ENCODE measurements at places on chromosomes 13 and 19.

GRCh38 chr19:43607238-43608205 is 4.4 kb upstream of the SRRM5 start:
- no peak for DNase-seq

GRCh38 chr19:28485292-28485691 is 727.7 kb downstream of the UQCRFS1 start:
- DNase-seq = no peak

- no peak for DNase-seq
Measured at GRCh38 chr19:47704024-47704423, 9.2 kb upstream of the EHD2 start.

- DNase-seq = peak; percentile 19
Measured at GRCh38 chr13:59755632-59756290, 408.0 kb downstream of the DIAPH3 start.

DNA sequence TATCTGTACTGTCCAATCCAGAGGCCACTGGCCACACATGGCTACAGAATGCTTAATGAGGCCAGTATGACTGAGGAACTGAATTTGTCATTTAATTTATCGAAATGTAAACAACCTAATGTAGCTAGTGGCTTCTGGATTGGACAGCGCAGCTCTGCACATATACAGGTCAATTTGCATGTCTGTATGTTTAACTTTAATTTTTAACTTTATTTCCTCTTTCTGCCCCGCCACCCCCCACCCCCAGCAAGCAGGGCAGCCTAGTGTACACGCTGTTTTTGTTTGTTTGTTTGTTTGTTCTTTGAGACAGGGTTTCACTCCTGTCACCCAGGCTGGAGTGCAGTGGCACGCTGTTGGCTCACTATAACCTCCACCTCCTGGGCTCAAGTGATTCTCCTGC is 15.5 kb downstream of the ZSWIM9 start:
- no peak for DNase-seq

GRCh38 chr19:39969681-39970424 is 1.1 kb upstream of the PSMC4 start:
- no peak for DNase-seq

DNA sequence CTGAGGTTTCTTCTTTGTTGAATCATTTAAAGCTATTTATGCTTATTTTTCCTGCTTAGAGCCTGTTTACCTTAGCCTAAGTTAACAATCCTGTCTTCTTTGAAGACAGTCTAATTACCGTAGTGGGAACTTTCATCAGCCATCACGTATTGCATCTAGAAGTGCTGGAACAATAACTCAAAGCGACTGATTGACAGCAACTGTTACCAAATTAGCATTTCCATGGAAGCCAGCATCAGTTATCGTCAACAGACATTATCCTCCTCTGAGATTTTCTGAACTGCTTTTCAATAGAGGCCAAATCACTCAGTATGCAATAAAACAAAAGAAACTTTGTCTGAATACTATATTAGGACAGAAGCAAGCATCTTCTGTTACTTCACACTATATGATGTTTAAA is 433.3 kb upstream of the SLITRK1 start:
- no peak for DNase-seq

DNA sequence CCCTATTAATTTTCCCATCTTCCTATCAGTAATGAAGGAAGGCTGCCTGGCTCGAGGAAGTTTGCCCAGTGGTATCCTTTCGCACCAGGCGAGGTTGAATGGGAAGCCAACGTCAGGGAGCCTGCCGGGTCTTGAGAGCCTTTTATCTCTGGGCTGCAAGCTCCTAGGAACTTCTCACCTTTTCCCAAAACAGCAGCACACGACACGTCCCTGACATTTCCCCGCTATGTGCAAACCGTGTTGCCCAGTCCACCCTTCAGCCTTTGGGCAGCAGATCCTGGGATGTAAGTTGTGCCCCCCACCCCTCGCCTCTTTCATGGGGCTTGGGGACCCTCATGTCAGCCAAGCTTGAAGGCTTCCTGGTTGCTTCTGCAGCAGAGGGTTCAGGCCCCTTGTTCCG is 179.1 kb downstream of the ZNF536 start:
- DNase-seq = no peak

DNA sequence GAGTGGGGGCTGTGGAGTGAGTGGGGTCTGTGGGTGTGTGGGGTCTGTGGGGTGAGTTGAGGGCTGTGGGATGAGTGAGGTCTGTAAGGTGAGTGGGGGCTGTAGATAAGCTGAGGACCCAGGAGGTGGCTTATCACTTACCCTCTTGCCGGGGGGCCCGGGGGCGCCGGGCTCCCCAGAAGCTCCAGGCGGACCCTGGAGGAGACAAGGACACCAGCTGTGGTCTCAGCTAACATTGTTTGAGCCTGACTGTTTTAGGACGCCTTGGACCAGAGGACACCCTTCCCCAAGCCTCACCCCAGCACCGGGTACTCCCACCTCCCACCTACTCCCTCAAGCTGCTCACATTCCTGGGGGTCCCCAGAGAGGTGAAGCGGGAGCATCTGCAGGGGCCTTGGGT is 34.2 kb upstream of the OLFM2 start:
- no peak for DNase-seq

DNA sequence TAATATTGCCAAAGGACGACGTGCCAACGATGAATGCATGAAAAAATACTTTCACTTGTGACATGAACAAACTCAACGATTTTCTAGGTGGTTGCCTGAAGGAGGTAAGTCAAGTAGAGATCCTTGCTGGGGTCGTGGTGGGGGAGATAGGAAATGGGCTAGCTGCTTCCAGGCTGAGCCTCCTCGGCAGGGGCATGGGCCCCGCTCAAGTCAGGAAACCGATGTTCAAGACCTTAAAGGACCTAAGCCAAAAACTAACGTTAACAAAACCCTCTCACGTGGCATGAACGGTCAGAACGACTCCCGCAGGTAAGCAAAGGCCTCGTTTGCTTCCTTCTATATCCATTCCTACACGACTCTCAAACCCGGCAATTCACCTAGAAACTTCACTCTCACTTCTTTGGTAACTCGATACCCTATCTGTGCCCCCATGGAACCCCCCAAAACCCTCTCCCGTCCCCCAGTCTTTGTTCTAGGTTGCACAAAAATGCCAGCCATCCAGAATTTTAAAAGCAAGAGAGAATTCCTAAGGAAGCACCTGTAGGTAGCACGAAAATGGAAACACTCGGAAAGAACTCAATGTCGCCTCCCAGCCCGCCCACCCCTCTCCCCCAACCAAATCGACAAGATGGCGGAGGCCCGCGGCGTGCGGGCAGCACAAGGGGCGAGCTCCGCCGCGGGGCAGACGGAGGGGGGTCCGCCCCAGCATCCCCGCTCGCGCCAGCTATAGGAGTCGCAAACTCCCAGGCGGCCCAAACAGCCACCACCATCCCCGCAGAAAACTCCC is 13.6 kb downstream of the ACP4 start:
- no peak for DNase-seq

GRCh38 chr13:46992383-46992952 is 95.6 kb upstream of the HTR2A start:
- no peak for DNase-seq

DNA sequence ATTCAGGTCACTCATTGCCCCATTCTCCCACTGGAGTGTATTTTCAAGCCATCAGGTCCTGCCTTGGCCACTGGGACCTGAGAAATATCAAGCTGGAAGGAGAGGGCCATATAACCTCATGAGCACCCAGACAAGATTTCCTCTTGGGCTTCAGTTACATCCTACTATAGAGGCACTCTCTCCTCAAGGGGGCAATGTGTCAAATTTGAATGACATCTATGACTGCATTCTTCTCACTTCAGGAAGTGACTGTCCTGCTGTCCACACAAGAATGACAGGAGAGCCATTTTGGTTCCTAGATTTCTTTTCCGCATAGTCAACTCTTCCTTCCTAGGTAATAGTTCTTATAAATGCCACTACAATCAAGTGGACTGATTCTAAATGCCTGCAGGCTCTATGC is 416.2 kb downstream of the DIAPH3 start:
- DNase-seq = no peak

DNA sequence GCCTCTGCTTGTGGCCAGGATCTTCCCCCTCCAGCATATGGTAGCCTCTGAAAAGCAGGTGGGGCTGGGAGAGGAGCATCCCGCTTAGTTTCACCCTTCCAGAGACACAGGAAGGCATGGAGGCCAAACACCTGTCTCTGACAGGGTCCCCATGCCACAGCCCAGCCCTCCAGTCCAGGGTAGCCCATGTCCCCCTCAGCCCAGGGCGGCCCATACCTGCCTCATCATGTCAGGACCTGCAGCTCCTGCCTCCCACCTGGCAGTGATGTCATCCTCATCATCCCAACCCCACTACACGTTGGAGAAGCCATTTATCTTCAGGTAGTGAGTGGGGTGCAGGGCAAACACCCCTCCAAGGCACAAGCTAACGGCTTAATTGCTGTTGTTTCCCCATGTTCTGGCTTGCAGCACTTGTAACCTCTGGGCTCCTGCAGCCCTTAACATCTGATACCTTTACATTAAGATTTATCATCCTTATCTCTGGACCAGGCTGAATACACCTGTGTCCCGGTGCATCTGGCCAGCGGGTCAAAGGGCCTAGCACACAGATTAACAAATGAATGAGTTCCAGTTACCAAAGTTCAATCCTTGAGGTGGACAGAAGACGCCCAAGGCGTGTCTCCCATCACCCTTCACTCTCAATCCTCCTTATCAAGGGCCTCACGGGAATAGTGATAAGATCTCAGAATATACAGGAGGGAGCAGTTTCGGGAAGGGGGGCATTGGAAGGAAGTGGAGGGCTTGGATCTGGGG is 22.2 kb downstream of the ZNF175 start:
- no peak for DNase-seq

- peak; percentile 76 for DNase-seq
Measured at GRCh38 chr13:48775285-48775684, 121.6 kb downstream of the CYSLTR2 start.

DNA sequence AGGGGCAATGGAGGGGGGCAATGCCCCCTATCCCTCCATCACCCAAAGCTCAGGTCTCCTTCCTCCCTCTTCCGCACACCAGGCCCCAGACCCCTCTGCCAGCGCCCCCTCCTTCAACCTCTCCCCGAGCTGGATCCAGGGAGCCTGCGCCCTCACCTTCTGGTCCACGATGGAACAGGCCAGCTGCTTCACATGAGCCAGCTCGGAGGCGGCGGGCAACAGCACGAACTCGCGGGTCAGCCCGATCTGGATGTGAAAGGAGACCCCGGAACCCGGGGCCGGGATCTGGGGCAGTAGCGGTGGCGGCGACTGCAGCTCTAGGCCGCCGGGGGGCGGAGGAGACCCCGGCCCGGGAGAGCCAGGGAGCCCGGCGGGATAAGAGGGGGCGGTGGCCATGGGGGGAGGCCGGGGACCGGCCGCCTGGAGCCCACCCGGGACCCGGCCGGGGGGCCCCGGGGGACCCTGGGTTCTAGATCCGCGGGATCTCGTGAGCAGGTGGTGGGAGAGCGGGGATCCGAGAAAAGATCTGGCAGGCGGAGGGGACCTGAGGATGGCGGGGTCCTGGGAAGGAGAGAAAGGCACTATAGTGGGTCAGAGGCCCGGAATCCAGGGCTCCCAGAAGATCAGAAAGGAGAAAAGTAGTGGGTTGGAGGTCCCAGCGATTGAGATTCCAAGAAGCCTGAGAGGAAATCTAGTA is 791 bp downstream of the PRKD2 start:
- DNase-seq = no peak

DNA sequence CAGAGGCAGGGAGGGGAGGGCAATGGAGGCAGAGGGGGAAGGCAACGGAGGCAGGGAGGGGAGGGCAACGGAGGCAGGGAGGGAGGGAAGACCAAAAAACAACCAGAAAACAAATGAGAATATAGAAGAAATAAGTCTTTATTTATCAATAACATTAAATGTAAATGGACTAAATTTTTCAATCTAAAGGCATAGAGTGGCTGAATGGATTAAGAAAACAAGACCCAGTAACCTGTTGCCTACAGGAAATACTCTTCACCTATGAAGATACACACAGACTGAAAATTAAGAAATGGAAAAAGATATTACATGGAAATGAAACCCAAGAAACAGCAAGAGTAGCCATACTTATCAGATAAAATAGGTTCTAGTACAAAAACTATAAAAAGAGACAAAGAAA is 536.3 kb downstream of the TBC1D4 start:
- no peak for DNase-seq

DNA sequence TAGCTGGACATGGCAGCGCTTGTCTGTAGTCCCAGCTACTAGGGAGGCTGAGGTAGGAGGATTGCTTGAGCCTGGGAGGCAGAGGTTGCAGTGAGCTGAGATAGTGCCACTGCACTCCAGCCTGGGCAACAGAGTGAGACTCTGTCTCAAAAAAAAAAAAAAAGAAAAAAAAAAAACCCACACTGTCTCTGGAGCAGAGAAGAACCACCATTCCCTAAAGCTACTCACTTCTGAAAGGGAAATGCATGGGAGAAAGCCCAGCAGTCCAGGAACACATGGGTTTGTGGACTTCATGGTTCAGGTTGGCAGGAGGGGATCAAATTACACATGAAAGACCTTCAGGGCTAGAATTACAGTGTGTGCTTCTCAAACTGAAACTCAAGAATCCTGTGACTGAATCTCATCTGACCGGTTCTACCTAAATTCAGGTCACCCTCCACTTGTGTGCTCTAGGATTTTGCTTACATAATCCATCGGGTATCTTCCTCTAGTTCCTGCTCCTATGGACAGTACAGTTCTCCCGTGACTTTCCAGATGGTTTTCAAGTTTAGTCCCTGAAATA is 30.2 kb upstream of the CPB2 start:
- no peak for DNase-seq

DNA sequence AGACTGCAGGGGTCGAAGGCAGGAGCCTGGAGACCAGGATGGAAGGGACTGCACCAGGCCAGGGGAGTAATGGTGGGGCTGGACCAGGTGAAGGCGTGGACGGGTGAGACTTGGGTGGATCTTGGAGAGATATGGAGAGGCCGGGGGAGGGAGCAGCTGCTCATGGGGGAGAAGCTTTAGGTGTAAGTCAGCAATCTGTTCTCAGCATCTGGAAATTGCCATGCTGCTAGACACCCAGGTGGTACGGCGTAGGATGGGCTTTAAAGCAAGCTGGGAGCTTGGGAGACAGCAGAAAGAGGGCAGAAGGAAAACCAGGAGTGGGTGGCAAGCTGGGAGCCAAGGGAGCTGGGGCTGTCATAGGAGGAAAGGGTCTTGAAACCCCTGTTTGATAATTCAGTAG is 3.0 kb downstream of the CERS4 start:
- DNase-seq = no peak
